Activated T-cell treated with anti-CD3 and anti-CD28 coated beads, Interleukin-2, amount 50 U/mL, for 1 hour (primary cell): ENCODE measurements at places on chromosomes 2 and 18.

- no peak for DNase-seq
Measured at GRCh38 chr2:85255813-85256594, 71.8 kb downstream of the TGOLN2 start.

DNA sequence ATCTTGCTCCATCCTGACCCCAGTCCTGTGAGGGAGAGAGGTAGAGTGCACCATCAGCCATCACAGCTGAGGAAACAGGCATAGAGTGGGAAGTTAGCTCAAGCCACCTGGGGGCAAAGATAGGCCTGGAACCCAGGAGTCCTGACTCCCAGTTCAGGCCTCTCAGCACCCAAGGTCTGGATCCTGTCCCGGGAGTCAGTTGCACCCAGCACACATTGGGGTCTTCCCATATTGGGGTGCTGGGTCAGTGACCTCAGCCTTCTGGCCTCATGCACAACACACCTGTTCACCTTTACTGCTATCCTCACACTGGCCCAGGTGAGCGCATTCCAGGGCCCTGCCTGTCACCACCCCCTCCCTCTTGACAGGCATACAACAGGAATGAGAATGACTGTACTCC lies 24.7 kb downstream of the ST8SIA5 start:
- no peak for DNase-seq

DNA sequence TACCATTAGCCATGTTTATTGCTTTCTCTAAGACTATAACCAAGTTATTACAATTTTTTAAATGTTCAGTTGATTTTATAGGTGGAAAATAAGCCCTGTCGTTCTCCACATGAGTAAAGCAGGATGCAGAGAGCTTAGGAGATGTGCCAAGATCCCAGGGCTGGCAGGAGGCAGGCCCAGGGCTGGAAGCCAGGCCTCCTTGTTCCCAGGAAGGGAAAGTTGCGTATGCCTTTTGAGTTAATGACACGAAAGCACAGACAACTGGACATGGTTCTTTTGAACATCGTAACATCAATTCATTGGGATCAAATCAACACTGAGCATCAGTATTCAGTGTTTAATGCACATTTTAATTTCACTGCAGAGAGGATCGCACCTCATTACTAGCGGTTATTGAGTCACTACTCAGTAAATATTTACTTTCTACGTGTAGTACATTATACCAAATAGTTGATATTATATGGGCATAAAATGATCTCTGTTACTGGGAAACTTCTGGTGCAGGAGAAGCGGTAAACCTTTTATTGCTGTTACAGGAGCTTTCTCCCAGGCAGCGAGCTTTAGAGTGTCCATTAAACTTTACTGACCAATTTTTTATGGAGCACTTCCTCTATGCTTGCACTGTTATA lies 60.0 kb downstream of the RNF144A start:
- DNase-seq = no peak

GRCh38 chr18:37270666-37271052 lies 294.9 kb downstream of the CELF4 start:
- DNase-seq = no peak

GRCh38 chr2:202425036-202425435 lies 48.9 kb downstream of the BMPR2 start:
- DNase-seq = no peak

GRCh38 chr2:194343167-194343566 lies 1313.9 kb upstream of the SLC39A10 start:
- DNase-seq = no peak
